ENCODE measurements at places on chromosomes 11 and 22.

DNA sequence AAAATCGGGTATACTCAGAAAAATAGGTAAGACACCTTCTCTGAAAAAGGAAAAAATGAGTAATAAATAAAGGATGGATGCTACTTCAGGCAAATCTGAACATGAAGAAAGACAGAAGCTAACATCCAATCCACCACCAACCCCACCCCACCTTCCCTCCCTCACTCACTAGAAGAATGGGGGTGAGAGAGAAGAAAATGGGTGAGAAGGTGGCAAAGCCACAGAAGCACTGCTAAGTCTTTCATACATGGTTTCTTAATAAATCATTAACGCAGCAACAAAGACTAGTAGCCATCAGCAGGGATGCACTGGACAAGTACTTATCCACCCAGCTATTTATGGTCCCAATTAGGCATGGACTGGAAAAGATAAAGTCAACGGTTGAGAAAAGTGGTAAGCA, 5.9 kb downstream of the FHIP1B start:
- DNase-seq: no peak

GRCh38 chr22:38314933-38315822, 2.1 kb downstream of the CSNK1E start:
- DNase-seq: no peak

DNA sequence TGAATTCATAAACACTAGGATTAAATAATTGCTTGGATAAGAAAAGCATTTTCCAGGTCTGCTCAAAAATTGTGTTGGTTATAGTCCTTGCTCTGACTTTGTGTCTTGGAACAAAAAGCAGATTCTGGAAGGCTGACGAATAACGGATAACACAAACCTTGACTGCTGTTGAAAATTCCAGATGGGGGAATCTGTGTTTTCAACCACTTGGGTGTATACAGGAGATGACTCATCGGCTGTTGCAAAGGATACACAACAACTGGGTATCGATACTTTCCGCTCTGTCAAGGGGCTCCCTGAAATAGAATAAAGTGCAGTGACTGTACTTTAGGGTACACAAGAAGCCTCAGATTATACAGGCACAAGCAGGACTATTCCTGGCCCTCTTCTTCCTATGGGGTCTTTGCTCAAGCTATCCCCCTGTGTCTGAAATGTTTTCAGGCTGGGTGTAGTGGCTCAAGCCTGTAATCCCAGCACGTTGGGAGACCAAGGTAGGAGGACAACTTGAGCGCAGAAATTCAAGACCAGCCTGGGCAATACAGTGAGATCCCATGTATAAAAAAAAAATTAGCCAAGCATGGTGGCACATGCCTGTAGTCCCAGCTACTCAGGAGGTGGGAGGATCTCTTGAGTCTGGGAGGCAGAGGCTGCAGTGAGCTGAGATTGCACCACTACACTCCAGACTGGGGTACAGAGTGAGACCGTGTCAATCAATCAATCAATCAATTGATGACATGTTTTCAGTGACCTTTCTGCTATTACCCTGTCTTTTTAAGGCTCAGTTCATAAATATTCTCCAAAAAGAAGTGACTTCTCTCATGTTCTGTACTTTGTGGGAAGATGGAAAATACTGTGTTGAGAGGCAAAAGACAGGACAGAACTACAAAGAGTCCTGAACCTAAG, 48.6 kb upstream of the UCP3 start:
- no peak for DNase-seq

GRCh38 chr11:75276686-75277085, 36.1 kb downstream of the TPBGL start:
- no peak for DNase-seq

GRCh38 chr22:46758121-46758520, 4.3 kb upstream of the TBC1D22A start:
- DNase-seq: no peak

DNA sequence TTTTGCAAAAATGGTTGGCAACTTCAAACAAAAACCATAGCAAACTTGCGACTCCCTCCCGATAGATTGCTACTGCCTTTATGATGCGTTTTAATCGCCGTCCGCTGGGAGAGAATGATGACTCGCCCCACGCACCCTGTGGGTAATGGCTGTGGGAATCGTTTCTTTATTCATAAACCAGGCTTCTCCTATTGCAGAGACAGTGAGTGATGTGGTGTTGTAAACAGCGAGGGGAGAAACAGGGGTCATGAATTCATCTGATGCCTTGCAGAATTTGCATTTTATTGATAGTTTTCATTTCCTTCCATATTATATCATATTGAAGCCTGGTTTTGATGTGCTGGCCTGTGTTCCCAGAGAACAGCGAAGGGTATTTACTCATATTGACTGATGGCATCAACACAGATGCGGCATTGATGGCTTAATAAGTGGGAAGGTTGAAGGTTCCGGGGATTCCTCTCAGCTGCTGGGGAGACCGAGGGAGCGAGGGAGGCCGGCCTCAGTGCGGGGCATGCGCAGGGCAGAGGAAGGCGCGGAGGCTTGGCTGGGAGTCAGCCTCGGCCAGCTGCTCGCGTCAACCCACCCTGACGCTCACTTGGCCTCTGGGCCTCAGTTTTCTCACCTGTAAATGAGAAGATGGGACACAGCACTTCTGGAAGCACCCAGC, 41.3 kb downstream of the ARHGAP8 start:
- no peak for DNase-seq

GRCh38 chr11:134266841-134267251, 9.3 kb upstream of the GLB1L3 start:
- no peak for DNase-seq

- no peak for DNase-seq
Observed at GRCh38 chr11:68994161-68994893, 13.5 kb upstream of the MRGPRD start.

DNA sequence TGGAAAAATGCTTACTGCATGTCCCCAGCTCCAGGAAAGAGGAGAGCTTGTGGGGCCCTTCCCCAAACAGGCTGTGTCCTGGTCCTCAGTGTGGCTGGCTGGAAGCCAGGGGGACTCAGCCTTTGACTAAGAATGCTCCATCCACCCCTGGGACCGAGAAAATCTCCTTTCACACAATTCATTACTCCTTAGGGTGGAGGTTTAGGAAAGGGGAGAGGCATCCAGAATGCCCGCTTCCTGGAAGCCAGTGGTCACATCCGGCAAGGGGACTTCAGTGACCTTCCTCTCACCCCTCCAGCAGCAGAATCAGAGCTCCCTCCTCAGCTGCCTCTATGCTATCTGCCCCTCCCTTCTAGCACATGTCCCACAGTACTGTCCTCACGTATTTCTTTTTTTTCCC, 21.9 kb downstream of the ATG16L2 start:
- no peak for DNase-seq

GRCh38 chr22:48894804-48895250, 932.8 kb downstream of the BRD1 start:
- no peak for DNase-seq

- no peak for DNase-seq
Observed at GRCh38 chr11:2459796-2460531, 15.2 kb downstream of the KCNQ1 start.

DNA sequence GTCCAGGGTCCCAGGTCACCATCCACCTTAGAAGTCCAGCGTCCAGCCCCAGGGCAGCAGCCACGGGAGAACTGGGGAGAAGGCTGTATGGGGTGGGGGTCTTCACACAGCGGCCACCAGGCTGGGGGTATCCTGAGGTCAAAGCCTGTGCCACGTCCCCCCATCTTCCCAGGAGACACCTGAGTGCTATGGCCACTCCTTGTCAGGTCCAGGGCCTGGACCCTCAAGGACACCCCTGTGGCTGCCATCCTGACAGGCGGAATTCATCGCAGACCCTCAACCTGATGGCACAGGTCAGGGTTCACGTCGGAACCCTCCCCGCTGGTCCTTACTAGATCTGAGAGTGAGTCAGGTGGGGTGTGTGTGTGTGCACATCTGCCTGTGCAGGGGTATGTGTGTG, 18.6 kb downstream of the BRSK2 start:
- DNase-seq: no peak

DNA sequence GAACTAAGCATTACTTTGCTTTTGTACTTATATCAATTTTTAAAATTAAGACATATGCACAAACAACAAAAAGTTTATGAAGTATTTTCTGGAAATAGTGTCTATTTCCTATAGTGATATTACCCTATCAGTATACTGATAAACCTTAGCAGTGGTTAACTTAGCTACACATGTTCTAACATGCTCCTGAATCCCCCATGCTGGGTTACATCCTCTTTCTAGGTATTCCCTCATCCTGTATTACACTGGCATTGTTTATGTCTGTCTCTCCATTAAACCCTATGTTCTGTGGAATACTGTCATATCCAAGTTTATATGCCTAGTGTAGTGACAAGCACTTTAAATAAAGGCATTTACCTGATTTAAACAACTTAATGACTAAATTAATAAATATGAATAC, 1.8 kb upstream of the FAR1 start:
- no peak for DNase-seq

- peak; percentile 67 for DNase-seq
Observed at GRCh38 chr11:102111011-102111786, 952 bp downstream of the YAP1 start.

- no peak for DNase-seq
Observed at GRCh38 chr11:69470793-69471728, 10.4 kb upstream of the LINC01488 start.

DNA sequence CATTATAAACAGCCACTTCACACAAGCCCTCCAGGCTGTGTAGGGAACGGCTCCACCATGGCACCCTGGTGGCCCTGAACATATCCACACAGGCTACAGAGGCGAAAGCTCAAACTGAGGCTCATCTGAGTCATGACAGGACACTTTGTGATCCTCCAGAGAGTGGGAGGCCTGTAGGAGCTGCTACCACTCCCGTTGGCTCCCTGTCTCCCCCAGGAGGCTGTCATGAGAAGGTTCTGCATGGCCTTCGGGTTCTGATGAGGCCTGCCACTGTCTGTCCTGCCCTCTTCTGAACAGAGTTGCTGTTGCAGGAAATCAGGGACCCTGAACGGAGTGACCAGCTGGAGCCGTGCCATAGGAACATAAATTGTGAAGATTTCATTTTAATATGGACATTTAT, 23.8 kb upstream of the ALDH3B2 start:
- DNase-seq: no peak

DNA sequence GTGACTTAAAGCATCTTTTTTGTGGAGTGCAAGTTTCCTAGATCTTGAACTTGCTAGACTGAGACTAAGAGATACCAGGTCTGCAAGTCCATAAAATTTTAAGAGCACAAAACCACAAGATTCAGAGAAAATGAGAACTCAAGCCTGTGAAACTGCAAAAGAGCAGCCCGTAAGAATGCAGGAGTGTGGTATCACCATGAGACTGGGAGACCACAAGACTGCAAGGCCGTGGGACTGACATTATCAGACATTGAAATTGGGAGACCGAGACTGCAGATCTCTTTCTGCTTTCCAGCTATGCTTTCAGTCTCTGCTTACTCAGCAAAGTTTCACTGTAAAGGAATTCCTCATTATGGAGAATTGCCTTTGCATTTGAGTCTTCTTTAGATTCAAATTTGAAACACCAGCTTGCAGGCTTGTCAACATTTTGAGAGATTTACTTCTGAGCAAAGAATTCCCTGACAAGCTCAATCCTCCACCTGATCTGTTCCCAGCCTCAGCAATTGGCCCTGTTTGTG, 621.2 kb downstream of the KCNA4 start:
- DNase-seq: no peak

GRCh38 chr11:67290801-67291200, 1.7 kb downstream of the ANKRD13D start:
- DNase-seq: no peak

- no peak for DNase-seq
Observed at GRCh38 chr11:111123463-111124398, 121.8 kb upstream of the POU2AF2 start.

DNA sequence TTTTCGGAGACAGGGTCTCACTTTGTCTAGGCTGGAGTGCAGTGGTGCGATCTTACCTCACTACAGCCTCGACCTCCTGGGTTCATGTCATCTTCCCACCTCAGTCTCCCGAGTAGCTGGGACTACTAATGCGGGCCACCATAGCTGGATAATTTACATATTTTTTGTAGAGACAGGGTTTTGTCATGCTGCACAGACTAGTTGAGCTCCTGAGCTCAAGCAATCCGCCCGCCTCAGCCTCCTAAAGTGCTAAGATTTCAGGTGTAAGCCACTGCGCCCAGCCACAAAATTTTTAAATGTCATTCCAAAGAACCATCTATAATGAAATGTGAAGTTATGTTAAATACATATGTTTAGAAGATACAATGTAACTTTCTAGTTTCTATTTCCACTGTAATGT, 4747.7 kb upstream of the OR11H1 start:
- DNase-seq: no peak

GRCh38 chr22:35893698-35894097, 134.9 kb downstream of the RBFOX2 start:
- no peak for DNase-seq

DNA sequence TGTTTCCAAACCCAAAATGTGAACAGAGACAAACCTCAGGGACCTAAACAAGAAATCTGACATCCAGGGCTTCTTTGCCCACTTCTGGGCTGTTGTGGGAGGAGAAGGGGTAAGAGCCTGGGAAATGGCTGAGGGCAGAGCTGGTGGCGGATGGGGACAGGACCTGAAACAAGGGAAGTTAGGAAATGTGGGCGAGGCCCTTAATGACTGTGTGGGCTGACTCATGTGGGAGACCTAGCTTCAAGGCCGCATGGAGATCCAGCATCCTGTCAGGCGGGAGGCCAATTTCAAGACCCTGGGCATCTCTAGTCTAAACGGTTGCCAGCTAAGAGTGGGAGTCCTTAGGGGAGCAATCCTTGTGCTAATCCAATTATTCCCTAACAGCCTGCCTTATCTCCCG, 2.1 kb upstream of the OAF start:
- no peak for DNase-seq

- DNase-seq: no peak
Observed at GRCh38 chr22:29166180-29166579, 39.5 kb upstream of the EMID1 start.

DNA sequence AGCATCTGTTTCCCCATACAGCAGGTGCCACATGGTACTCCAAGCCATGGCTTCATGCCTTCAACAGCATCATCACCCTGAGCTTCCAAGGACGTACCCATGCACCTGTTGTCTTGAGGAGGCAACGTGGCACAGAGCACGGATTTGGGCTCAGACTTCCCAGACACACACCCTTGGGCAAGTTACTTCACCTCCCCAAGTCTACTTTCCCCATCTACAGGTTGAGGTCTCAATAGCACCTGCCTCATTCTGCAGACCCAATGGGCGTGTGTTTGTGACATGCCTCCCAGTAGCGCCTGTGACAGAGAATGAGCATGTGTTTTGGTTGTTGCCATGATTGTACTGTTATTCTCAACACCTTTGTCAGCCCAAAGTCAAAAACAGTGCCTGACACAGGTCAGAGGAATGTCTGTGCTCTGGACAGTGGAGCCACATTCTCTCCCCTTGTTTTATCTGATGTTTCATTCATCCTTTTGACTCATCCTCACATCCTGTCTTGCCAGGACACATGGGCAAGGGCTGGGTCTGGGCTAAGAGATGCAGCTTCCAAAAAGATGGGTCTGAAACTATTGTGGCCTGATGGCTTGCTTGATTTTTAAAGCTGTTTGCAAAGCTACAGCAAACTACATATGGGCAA, 53.4 kb upstream of the CCND1 start:
- no peak for DNase-seq

DNA sequence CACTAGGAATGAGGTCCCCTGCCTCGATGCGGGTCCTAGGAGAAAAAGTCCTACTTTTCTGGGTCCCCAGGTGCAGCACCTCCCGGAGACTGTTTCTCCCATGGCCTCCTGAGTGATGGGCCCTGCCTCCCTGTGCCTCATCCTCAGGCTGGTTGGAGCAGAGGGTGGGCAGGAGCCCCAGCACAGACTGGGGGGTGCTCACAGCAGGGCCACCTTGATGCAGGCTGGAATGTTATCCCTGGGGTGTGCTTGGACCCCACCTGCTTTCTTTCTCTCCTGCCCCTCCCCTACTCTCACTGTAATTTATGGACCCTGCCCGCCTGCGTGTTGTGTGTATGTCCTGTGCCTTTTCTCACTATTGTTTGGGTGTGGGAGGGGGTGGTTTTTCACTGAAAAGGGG, 8.1 kb downstream of the SHISA8 start:
- no peak for DNase-seq

Data from iPS DF 19.7 (cell line).